ENCODE measurements at places on chromosomes 6 and 20.
A peak's percentile ranks its signal among the peaks of the same experiment; 100 is the strongest.

GRCh38 chr6:24931296-24931695, 4.5 kb downstream of the RIPOR2 start:
- no peak for DNase-seq

DNA sequence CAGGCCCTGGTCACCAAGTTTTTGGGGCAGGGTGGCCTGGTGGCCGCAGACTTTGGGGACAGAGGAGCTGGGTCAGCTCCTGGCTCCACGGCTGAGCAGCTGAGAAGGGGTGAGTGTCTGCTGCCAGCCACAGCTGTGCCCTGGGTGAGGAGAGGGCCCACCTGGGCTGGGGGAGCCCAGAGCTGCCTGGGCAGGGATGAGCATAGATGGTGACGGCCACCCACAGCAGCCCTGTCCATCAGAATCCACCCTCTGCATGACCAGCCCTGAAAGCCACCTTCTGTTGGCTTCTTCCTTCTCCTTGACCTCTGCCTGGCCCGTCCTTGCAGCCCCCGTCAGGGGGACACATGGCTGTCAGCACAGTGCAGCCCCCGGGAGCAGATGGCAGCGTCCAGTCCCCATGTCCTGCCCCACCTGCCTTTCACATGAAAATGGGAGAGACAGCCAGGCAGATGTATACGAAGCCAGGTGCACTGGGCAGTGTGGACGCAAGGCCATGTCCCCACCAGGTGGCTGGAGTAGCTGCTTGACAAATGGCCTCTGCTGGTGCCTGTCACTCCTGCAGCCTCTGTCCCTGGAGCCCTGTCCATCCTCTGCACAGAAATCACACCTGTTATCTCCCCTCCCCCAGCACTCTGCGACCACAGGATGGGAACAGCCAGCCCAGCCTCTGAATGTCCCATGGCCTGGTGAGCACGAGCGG, 220.8 kb downstream of the PREX1 start:
- no peak for DNase-seq

GRCh38 chr6:152220786-152221185, 413.3 kb downstream of the ESR1 start:
- no peak for DNase-seq

DNA sequence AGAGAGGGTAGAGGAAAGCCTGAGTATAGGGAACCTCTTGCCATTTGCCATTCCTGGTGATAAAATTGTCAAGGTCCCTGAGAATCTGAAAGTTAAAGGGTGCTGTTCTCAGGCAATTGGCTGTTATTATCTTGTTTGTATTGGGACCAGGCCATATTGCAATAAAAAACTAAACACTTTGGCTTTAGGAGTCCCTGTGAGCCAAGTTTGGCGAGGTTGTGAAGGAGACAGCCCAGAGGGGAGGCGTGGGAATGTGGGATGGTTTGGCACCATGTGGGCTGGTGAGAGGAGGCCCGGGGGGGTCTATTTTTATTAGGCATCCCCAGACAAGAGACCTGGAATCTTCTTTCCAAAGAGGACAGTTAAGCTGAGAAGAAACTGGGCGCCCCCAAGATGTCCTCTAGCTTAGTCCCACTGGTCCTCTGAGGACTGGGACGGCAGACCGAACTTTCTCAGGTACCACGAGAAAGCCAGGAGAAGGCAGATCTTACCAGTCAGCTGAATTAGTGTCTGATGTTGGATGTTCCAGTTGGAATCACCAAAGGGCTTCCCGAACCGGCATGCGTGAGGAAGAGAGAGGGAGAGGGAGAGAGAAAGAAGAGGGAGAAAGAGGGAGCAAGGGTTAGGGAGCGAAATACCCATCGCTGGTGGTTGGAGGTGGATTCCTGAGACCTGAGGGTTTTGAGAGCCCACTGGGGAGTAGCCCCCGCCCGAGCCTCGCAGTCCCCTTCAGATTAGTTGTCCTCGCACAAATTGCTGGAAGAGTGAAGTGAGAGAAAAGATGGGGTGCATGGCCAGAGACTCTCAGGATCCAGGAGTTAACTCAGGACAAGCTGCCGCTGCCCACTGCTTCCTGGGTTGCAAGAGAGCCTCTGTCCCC, 24.4 kb downstream of the DYNLT1 start:
- no peak for DNase-seq

DNA sequence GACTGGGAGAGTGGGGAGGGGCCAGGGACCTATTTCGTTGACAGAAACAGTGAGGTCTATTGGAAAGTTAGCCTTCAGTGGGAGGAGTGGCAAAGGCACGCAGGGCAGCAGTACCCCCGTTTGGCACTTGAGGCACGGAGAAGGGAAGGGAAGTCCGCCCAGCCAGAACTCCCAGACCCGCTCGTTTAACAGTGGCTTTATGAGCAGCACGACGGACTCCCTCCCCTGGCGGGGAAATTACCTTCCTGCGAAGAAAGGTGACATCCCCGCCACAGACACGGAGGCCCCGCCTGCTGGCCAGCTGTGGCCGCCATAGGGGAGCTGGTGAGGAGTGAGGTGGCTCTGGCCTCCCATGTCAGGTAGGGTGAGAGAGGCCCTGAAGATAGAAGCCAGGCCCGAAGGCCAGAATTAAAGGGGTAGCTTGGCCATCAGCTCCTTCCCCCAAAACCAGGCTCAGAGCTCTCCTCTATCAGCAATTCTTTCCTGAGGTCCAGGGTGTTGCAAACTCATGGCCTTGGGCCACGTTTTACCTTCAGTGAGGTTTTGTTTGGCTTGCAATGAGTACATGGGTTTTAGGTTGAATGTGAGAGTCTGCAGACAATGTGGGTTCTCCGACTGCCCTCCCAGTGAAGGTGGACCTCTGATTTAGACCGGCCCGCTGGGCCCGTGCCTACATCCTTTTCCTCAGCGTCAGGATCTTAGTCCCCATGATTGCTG, 123.7 kb downstream of the MRPL14 start:
- no peak for DNase-seq

DNA sequence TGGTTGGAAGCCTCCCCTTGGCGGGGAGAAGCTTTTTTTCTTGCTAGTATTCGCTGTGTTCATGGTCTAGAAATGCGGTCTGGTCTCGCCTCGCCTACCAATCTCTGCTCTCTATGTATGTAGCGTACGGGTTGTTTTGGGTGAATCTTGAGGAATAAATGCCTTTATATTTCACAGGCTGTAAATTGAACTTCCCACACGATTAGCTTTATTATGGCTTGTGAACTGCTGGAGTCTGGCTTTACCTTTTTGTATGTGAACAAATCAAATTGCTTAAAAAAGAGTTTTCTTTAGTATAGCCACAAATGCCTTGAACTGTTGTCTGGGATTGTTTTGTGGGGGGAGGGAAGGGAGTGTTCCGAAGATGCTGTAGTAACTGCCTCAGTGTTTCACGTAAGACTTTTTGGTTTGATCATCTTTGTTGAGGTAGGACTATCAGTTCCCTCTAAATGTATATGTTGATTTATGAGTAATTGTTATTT, 2.2 kb downstream of the INSM1 start:
- no peak for DNase-seq

DNA sequence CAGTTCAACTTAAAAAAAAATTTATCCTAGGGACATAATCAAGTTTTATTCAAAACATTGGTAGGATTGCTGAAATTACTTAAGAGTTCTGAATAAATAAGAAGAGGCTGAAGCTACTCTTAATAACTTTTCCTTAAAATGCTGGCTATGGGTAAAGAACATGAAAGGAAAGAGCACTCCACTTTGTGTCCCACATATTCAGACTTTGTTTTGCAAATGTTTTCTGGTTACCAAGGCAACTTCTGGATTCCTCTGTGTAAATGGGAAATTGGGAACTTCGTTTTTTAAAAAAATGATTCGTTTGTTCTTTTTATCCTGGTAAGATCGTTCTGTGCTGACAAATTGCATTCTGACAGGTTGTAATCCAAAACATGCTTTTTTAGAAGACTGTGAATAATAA, 115.0 kb downstream of the KIF6 start:
- DNase-seq: no peak

- DNase-seq: no peak
Observed at GRCh38 chr6:166946125-166946524, 10.2 kb downstream of the RNASET2 start.

DNA sequence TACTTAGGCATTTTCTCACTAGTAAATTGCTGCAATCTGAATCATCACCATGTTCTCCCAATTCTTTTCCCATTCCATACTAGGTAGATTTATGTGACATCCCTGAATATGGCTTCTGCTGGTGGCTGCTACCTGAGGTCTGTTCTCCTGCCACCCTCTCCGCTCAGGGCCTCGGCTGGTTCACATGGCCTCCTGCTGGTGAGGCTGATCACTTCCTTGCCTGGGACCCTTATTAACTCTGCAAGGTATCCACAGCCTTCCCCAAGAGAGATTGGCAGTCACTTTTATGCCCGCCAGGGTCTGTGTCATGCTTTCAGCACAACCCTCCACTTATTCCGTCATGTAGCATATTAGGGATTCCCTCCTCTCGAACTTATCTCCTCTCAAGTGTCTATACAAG, 424.5 kb upstream of the FLRT3 start:
- no peak for DNase-seq

DNA sequence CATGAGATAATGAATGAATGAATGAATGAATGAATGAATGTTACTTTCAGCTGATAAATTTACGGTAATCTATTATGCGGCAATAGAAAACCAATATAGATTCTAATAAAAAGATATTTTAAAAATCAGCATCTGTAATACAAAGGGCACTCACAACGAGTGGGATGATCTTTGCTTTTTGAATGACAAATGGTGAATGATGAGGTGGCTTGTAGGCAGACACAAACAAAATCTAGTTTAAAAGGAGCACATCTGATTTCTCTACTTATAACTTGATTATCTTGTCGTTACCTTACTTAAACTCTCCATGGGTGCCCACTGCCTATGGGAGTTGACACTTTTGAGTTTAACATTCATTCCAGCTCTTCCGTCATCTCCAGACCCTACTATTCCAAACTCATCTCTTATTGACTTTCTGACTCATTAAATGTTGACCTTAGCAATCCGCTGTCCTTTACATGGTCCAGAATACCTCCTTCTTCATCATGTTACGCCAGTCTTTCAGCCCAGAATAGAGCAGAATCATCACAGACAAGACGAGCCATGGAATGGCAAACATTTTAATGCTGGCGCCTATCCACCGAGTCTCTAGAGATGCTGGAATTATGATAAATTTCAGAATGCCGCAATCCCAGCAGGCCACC, 41.3 kb downstream of the NHLRC1 start:
- no peak for DNase-seq

- no peak for DNase-seq
Observed at GRCh38 chr20:51423290-51423667, 119.2 kb downstream of the NFATC2 start.

GRCh38 chr20:15178581-15178980, 841.2 kb upstream of the FLRT3 start:
- DNase-seq: no peak

- no peak for DNase-seq
Observed at GRCh38 chr6:168158980-168159349, 80.0 kb upstream of the FRMD1 start.

- no peak for DNase-seq
Observed at GRCh38 chr6:75794351-75794846, 45.4 kb downstream of the MYO6 start.

DNA sequence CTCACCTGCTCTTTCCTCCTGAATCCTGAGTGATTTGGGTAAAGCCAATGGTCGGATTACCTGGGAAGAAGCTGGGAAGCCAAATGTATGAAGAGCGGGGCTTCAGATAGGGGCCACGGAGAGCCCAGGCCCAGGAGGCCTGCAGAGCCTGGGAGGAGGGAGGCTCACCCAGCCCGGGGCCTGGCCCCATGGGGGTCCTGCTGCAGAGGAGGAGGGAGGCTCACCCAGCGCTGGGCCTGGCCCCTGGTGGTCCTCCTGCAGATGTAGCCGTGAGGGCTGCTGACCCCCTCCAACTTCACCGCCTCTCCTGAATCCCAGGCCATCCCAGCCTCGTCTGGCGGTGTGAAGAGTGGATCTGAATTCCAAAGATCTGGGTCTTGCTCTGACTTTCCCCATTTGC, 368.4 kb downstream of the THBS2 start:
- DNase-seq: no peak

GRCh38 chr6:84728602-84729001, 35.8 kb downstream of the TBX18 start:
- no peak for DNase-seq

- no peak for DNase-seq
Observed at GRCh38 chr20:44761423-44761822, 15.8 kb downstream of the KCNK15 start.

GRCh38 chr6:24936641-24937317, 1.0 kb upstream of the RIPOR2 start:
- DNase-seq: peak; percentile 55

GRCh38 chr6:4512051-4512471, 264.1 kb upstream of the CDYL start:
- no peak for DNase-seq

DNA sequence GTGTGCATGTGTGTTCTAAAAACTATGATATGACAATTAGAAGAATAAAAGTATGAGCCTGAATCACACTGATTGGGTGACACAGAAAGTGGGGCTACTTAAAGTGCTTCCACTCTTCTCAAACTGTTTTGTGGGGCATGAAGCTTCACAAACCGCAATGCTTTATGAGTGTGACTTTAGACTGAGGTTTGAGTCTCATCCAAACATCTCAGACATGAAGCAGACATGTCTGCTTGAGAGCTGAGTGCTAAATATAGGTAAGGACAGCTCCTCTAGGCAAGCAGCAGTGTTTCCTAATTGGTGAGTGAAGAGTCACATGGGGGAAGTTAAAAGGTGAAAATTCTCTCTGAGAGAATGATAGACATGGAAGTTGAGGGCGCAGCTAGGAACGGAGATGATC, 726.9 kb upstream of the CITED2 start:
- no peak for DNase-seq

GRCh38 chr20:63225082-63225454, 9.1 kb upstream of the YTHDF1 start:
- no peak for DNase-seq

- DNase-seq: no peak
Observed at GRCh38 chr6:88662163-88662580, 301.2 kb downstream of the RNGTT start.

- peak; percentile 67 for DNase-seq
Observed at GRCh38 chr6:2857580-2858337, 16.1 kb upstream of the SERPINB1 start.

- DNase-seq: no peak
Observed at GRCh38 chr6:145480024-145480423, 255.3 kb downstream of the EPM2A start.

- DNase-seq: no peak
Observed at GRCh38 chr20:54535033-54535432, 59.6 kb downstream of the DOK5 start.

DNA sequence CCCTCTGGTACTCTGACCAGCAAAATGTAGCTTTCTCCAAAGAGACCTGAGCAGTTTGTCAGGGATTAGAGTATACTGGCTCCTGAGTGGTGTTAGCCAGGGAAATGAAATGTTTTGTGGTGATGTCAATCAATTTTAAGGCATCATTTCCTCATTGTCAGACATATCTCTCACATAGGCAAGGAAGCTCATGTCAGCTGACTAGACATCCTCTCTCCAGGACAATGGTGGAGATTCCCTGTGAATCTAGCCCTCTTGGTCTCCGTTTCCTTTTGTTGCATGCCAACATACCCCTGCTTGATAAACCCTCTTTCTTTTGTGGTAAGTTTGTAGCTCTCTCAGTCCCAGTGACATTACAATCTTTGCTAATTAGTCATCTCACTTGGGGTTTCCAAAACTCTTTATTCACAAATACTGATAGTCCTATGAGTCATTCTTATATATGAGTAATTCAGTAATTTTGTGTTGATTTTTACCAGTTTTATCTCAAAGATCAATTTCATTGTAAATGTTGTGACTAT, 135.6 kb upstream of the PTPRK start:
- no peak for DNase-seq

GRCh38 chr6:27375613-27376079, 12.9 kb upstream of the ZNF391 start:
- DNase-seq: no peak
